ENCODE measurements at places on chromosomes 4 and X.

DNA sequence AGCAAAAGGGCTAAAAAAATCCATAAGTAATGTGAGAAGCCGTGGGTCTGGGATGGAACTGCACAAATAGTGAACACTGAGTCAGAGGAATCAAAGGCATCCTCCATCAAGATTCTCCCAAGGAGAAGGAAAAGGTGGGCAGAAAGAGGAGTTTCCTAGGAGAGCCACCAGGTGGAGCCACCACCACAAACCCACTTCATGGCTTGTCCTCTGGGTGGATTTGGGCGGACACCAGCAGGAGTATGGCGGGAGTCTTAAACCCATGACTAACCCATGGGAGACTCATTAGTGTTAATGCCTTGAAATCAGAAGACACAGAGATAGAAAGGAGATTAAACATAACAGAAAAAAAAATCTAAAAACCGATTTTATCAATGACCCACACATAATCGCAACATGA, 147.7 kb downstream of the SH3KBP1 start:
- peak; percentile 9 for DNase-seq

DNA sequence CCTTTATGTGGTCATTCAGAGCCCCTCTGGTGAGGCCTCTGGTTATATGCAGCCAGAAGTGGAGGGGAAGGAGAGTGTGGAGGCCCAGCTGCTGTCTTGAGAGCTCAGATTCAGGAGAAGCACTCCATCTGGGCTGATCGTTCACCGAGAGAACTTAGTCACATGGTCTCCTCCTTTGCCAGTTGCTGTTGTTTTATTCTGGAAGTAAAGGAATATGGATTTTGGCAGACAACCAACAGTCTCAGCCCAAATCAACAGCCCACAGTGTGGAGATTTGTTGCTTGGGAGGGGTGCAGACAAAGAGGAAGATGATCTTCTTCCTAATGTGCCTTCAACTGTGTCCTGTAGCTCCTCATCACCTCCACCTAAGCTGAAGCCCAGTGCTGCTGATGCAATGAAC, 355.4 kb downstream of the ANK2 start:
- DNase-seq = no peak

DNA sequence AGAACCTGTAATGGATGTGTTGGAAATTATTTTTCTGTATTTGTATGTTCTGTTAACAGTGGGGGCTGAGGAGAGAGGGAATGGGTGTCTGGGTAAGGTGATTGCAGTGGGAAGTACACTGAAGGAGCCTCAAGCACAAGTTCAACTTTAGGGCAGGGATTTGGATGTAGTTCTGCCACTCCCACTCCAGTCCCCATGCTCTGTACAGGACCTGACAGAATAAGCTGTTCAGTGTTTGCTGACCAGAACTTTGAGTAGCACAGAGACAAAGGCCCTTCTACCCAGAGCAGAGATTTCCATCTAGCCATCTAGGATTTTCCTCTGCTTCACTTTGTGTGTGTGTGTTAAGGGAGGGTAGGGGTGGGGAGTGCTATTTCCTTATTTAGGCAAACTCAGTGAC, 49.2 kb downstream of the VSIG4 start:
- DNase-seq = no peak

GRCh38 chr4:1825326-1825725, 30.6 kb downstream of the LETM1 start:
- no peak for DNase-seq

- no peak for DNase-seq
Observed at GRCh38 chr4:183469936-183470335, 25.5 kb downstream of the CDKN2AIP start.

- DNase-seq = no peak
Observed at GRCh38 chr4:14180983-14181601, 553.6 kb upstream of the BOD1L1 start.

- no peak for DNase-seq
Observed at GRCh38 chr4:129966175-129966574, 870.2 kb downstream of the C4orf33 start.

DNA sequence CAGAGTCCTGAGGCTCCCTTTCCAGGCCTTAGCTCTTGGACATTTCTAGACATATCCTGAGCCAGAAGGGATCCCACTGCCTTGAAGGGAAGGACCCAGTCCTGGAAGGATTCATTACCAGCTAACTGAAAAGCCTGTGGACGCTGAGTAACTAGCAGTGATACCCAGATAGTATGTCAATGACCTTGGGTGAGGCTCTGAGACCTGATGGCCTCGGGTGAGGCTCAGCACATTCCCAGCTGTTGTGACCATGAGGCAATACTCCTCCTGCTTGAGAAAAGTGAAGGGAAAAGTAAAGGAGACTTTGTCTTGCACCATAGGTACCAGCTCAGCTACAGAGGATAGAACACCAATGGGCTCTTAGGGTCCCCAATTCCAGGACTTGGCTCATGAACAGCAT, 268.1 kb downstream of the DKK2 start:
- no peak for DNase-seq

DNA sequence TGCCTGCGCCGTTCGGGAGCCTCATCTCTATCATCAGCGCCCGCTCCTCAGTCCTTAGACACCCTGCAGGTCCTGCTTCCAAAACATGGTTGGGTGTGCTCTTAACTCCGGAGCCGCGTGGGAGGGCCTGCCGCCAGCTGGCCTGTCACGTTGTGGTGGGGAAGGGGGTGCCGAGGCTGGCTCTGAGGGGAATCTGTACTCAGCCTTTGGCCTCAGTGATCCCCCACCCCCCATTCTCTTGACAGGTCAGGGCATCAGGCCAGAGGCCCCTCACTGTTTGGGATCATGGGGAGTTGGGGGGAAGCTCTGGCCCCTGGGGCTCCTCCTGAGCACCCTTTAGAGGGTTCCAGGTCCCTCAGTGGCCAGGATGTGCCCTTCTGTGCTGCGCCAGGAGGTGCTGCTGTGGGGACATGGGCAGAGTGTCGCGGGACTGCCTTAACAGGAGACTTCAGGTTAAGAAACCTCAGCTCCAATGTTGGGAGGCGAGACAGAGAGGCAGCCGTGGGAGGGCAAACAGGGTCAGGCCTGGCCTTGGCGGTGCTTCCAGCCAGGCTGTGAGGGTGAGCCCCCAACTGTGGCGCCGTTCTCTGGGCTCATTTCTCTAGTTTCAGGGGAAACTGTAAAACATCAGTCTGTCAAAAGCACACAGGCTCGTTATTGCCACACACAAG, 33.5 kb downstream of the TRMT44 start:
- no peak for DNase-seq

- no peak for DNase-seq
Observed at GRCh38 chr4:253936-254756, 51.1 kb downstream of the ZNF732 start.

DNA sequence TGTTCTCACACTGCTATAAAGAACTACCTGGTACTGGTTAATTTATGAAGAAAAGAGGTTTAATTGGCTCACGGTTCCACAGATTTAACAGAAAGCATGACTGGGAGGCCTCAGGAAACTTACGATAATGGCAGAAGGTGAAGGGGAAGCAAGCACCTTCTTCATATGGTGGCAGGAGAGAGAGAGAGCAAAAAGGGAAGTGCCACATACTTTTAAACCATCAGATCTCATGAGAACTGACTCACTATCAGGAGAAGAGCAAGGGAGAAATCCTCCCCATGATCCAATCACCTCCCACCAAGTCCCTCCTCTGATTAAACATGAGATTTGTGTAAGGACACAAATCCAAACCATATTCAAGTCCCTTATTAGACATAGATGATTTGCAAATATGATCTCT, 12.3 kb upstream of the RAP2C start:
- no peak for DNase-seq

DNA sequence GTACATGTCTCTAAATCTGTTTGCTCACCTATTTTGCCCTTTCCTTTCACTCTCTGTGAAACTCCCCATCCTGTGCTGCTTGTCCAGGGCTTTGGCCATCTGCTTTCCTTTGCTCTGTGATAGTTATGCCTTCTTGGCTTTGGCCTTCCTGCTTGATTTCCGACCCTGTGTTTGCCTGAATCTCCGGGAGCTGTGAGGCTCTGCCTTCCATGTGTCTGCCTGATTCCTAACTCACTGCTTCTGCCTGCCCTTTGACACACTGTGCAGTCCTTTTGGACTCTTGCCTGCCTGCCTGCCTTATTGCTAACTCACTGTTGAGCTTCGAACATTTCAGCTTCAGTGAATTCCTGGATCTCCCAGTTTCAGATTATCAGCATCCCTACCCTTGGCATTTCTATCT, 143.1 kb downstream of the C4orf33 start:
- DNase-seq = no peak

- DNase-seq = peak; percentile 4
Observed at GRCh38 chrX:50877310-50877709, 33.2 kb upstream of the BMP15 start.

- DNase-seq = no peak
Observed at GRCh38 chrX:100248885-100249493, 161.1 kb downstream of the PCDH19 start.

DNA sequence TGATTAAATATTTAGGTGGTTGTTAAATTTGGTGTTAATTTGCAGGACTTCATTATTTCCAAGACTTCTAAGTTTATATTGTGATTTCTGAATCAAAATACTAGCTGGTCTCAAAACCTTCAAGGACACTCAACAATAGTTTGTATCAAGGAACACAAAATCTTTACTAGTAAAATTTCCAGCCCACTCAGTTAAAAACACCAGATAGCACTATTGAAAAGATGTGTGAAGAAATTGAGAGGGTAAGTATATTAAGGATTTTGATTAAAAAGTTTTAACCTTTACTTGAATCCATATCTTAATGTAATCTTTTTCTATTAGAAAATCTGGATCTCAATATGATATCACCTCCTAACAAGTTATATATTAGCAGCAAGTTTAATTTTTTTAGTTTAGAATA, 89.3 kb upstream of the UGT8 start:
- DNase-seq = no peak

- DNase-seq = no peak
Observed at GRCh38 chr4:120225527-120225926, 158.9 kb upstream of the MAD2L1 start.

DNA sequence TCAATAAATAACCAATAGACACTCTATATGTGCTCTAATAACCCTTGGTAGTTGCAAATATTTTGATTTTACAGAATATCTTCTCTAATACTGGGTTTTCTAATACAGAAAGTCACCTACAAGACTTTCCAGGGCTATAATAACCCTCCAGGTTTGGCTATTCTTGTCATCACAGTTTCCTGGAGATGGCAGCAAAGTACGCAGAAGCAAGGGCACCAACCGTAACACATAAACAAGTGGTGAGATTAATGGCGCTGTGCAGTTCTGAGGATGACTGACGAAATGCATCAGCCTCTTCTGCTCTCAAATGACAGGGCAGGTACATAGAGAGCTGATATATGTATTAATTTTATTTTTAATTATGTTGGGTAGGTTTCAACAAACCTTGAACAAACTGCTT, 122.4 kb downstream of the C4orf33 start:
- no peak for DNase-seq

GRCh38 chr4:89109841-89110540, 1.3 kb upstream of the TIGD2 start:
- no peak for DNase-seq

DNA sequence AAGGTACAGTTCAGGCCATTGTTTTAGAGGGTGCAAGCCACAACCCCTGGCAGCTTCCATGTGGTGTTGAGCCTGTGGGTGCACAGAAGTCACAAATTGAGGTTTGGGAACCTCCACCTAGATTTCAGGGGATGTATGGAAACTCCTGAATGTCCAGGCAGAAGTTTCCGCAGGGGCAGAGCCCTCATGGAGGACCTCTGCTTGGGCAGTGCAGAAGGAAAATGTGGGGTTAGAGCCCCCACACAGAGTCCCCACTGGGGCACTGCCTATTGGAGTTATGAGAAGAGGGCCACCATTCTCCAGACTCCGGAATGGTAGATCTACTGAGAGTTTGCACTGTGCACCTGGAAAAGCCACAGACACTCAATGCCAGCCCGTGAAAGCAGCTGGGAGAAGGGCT, 242.0 kb upstream of the ACTRT1 start:
- DNase-seq = no peak

DNA sequence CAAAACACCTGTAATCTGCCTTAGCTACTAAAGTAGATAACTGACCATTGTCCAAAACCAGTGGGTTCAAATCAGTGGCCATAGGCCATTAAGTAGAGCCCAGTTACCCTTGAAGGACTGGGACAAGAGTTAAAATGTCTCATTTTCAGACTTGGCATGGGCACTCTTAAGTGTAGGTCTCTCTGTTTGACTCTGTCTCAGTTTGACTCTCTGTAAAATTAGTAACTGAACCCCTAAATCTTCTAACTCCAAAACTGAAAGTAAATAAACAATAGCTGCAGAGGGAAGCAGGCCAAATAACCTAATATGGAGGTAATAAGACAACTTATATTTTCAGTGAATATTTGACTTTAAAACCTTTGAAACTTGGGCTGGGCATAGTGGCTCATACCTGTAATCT, 89.1 kb downstream of the SLC16A2 start:
- no peak for DNase-seq

DNA sequence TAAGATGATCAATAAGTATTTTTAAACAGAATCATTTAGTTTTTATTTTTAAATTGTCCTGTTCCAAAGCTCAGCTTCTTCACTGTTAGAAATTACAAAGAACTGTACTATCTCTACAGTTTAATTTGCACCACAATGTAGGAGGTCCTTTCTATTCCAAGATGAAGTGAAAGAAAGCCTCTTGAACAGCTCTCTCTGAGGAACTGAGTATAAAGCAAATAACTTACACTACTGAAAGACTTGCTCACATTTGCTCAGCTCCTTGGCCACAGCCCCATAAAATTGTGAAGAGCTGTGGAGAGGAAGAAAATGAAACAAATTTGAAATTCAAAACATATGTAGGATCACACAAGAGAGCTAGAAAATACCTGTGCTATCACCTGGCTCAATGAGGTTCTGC, 68.6 kb downstream of the ENPEP start:
- DNase-seq = no peak

GRCh38 chr4:155854582-155855226, 11.4 kb downstream of the ASIC5 start:
- DNase-seq = peak; percentile 3

GRCh38 chrX:19695884-19696283, 180.6 kb upstream of the MAP3K15 start:
- no peak for DNase-seq

GRCh38 chr4:145782756-145783155, 102.8 kb downstream of the C4orf51 start:
- no peak for DNase-seq

GRCh38 chrX:14228611-14229010, 198.9 kb upstream of the GEMIN8 start:
- DNase-seq = no peak

DNA sequence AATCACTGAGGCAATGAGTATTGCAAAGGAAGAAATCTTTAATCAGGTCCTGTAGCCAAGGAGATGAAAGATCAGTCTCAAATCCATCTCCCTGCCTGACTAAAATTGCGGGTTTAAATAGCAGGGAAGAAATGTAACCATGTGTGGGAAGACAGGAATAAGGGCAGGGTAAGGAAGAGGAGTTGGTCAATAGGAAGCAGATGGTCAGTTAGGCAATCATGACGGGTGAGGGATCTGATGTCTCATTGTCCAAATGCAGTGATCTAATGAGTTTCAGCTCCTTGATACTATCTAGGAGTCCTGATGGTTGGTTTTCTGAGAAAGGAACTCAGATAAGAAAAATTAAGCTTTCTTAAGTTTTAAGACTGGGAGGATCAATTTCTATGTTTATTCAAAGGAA, 200.8 kb downstream of the SPATA18 start:
- DNase-seq = no peak

- DNase-seq = no peak
Observed at GRCh38 chr4:99960648-99961047, 10.6 kb upstream of the H2AZ1 start.
